ENCODE measurements at places on chromosomes 4 and X.

- DNase-seq: no peak
Observed at GRCh38 chrX:18871161-18871890, 112.6 kb downstream of the PHKA2 start.

DNA sequence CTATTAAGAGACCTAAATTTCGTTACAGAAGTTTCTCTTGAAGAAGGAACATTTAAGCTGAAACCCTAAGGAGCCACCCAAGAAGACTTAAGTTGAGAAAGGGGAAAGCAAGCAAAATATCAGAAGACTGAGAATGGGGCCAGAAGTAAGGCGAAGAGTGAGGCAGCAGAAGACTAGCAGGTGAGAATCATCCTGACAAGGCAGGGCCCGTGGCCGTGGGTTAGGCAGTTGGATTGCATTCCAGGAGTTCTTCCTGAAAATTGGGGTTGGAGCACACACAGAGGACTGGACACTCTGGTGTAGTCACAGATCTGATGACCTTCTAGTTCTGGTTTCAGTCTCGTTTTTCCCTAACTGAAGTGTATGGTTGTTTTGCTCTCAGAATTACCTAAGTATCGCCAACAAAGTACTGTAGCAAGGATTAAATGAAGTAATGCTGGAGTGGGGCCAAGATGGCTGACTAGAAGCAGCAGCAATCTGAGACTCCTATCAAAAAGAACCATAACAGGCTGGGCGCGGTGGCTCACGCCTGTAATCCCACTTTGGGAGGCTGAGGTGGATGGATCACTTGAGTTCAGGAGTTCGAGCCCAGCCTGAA, 94.4 kb upstream of the GUCY1A1 start:
- no peak for DNase-seq

- DNase-seq: no peak
Observed at GRCh38 chrX:128142745-128143144, 90.5 kb upstream of the ACTRT1 start.

DNA sequence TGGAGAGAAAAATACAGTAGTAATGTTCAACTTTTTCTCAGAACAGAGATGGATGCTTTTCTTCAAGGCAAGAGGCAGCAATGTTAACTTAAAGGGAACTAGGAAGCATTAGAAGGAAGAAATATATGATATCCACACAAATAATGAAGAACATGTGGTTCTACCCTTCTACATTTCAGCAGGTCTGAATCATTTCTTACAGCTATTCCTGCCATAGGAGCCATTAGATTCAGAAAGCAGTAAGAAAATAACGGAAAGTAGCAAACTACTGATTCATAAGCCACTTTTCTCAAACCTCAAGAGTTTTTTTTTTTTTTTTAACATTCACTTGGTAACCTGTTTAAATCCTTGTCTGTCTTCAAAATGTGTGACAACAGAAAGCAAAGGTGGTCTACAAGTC, 1251.6 kb upstream of the AGA start:
- no peak for DNase-seq

DNA sequence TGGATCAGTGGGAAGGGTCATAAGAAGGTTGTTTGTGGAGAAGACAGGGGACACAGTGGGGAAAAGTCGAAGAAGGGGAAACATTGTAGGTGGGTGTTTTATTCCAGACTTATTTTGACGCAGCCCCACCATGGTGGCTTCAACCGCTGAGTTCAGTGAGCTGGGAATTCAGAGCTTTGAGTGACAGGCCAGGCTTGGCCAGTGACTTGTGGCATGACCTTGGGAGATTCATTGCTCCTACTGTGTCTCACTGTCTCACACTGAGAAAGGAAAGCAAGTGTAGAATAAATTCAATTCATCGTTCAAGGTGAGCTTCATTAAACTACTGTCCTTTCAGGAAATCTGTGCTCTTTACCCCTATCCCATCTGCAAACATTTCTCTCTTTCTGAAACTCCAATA, 47.4 kb upstream of the SOD3 start:
- DNase-seq: no peak

- no peak for DNase-seq
Observed at GRCh38 chr4:90146306-90146705, 19.1 kb downstream of the CCSER1 start.

DNA sequence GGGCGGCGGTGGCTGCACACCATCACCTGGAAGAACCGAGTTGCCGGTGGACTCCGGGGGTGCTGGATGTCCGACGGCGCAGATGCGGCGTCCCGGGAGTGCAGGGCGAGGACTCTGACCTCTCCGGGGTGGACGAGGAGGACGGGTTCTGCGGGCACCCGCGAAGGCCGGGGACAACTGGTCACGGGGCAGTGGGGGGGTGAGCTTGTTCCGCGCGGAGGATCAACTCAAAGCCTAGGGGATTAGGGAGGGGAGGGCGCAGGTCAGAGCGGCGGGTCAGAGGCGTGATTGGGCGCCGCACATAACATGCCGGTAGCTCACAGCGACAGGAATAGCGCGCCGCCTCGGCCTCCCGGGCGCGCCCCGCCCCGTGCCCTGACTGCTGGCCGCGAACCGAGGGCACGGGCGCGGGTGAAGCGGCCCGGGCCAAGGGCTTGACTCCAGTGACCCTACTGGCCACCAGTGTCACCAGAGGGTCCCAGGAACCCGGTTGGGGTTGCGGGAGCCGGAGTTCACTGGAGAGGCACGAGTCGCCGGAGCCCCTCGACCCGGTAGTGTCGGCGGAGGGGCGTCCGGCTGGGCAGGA, at the start of gene KLHL34:
Gene KLHL34 (minus strand): TSS at position 179 of the 586 bp plus-strand sequence. CDS start 542 bp downstream, outside the sequence.
- no peak for DNase-seq

Data from stimulated activated CD8-positive, alpha-beta memory T cell treated with anti-CD3 and anti-CD28 coated beads, Interleukin-7, amount 100 ng/mL, for 4 hours (primary cell).